ENCODE measurements at places on chromosomes 3 and 15.
A peak's percentile ranks its signal among the peaks of the same experiment; 100 is the strongest.

GRCh38 chr3:87792534-87793336 is 266.1 kb downstream of the CGGBP1 start:
- no peak for DNase-seq

GRCh38 chr3:98185180-98185579 is 18.7 kb downstream of the OR5H15 start:
- DNase-seq: no peak

DNA sequence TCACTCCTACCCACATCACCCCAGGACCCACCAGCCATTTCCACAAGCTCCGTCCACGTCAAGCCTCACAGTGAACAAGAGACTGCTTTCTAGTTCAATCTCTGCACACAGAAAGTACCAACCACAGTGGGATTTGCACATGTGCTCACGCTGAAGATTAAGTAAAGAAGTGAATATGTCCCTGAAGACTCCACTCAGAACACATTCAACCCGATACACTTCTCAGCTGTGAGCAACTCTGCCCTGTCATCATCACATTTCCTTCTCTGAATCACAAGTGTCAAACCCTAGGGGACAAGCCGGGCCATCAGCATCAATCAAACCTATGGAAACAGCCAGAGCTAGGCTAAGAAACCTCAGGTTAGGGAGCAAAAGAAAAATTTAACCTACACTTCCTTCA is 1.9 kb downstream of the STIMATE start:
- no peak for DNase-seq

DNA sequence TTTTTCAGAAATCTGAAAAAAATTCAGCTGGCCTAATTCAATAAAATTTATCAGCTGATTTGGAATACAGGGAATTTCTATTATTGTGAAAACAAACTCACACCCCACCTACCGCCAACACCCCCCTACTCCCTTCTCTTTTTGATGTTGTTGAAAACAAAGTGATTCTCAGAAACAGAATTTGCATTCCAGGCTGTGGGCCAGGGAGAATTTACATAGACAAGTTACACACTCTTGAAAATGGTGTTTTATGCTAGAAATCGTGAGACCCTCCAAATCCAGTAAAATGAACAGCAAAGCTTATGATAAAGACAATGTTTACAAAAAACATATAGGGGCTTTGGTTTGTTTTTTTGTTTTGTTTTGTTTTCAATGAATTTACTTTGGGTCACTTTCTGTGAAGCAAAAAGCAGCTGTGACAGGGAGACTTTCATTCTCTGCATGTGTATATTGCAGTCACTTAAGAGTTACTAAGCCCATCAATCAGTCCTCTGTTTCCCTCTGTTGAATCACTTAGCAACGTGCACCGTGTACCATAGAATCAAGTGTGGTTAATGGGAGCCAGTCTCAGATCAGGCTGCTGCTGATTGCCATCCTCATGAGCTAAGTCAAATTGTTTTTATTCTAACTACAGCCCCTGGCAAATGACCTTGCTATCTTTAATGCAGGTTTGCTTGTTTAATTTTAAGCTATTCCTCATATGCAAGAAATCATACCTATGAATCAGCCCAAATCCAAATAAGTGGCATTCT is 159.8 kb downstream of the ALCAM start:
- DNase-seq: no peak

GRCh38 chr3:65851827-65852226 is 186.9 kb downstream of the MAGI1 start:
- DNase-seq: no peak

GRCh38 chr3:140580746-140581145 is 97.1 kb upstream of the TRIM42 start:
- DNase-seq: no peak

GRCh38 chr3:19114461-19114860 is 33.8 kb upstream of the KCNH8 start:
- DNase-seq: no peak

- DNase-seq: no peak
These were observed 10.3 kb downstream of the BCL2A1 start for GRCh38 chr15:79960502-79961212.

DNA sequence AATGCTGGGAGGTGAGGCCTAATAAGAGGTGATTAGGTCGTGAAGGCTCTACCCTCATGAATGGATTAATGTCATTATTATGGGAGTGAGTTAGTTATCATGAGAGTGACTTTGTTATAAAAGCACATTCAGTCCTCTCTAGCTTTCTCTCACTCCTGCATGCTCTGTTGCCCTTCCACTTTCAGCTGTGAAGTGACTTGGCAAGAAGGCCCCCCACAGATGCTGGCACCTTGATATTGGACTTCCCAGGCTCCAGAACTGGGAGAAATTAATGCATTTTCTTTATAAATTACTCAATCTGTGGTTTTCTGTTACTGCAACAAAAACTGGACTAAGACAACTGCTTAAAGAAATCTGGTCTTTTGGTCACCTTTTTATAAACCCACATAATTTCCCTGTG is 144.3 kb downstream of the FBN1 start:
- DNase-seq: no peak

GRCh38 chr3:44516230-44516629 is 38.8 kb upstream of the ZNF445 start:
- DNase-seq: no peak

GRCh38 chr15:91938136-91938535 is 84.6 kb downstream of the SLCO3A1 start:
- no peak for DNase-seq

DNA sequence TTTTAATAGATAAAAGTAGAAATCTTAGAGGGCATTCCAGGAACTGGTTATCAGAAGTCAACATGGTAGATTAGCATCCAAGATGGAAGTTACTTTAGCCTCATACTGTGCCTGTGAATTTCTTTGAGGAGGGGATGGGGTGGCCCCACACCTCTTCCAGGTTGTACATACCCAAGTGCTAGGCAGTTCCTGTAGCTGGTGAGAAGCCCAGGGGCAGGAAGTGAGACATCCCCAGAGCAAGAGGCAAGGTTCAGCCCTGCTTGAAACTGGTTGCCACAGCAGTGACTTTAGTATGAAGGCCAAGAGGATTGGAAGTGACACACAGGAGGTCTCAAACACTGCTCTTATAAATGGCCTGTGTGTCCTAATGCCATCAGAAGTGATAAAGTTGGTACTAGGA is 11.9 kb downstream of the GTPBP8 start:
- no peak for DNase-seq

DNA sequence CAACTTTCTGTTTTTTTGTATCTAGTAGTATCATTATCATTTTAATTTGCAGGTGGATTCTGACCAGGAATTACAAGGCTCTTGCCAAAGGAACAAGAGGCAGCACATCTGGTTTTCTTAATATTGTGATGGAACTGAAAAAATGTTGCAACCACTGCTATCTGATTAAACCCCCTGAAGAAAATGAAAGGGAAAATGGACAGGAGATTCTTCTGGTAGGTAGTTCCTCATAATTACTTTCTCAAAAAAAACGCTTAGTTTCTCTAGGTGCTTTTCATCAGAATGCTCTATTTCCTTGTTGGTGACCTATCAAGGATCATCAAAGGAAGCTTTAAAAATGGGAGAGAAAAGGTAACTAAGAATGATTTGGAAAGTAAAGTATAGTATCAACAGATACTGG is 71.6 kb downstream of the CHD2 start:
- no peak for DNase-seq

GRCh38 chr3:124360563-124360962 is 368.6 kb upstream of the ROPN1 start:
- DNase-seq: no peak

DNA sequence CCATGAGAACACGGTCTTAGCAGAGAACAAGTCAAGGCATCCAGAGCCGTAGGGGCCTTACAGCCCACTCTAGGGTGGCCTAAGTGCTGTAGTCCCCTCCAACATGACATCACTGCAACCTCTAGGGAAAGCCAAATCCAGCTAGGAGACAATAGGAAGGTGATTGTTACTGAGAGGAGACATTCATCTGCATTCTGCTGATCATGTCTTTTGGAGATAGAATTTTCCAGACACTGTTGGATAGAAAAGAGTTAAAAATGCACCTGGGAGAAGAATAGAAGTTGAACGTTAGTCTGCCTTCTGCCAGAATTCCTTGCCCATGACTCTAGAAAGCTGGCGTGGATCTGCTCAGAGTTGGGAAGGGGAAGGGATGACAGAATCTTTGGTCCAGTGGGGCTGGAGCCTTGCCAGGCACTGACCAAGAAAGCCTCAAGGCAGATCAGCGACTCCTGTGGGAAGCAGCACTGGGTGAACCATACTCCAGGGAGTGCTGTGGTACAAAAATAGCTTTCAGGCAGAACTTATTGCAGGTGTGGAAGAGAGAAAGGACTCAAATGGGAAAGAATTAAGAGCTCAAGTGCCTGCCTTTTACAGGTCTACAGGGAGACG is 44.8 kb upstream of the RAF1 start:
- DNase-seq: peak; percentile 65

DNA sequence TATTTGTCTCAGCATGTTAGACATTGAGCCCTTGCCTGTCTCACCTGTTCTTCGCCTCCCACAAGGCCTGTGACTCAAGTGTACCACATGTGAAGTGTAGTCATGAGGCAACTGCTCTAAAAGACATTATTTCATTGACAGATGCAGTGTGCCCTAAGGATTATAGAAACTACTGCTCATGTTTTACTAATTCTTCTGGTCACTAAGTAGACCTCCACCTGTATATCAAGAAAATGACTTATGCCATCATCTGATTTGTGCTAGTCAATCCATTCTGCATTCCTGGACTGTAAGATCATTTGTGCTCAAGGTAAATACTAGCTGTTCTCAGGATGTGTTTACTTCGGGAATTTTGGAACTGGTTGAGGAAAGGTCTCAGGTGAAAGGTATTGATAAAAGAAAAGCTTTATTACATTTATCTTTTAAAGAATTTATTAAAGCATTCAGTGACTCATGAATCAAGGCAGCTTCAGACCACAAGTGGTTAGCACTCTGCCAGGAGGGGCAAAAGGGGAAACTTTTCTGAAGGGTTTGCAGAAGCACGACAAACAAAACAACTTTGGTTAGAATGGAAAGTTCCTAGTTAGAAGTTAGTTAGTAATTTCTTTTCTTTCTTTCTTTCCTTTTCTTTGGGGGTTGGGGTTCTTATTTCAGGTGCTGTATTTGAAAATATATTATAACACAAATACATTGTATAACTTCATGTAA is 465.3 kb upstream of the CBLB start:
- peak; percentile 56 for DNase-seq

DNA sequence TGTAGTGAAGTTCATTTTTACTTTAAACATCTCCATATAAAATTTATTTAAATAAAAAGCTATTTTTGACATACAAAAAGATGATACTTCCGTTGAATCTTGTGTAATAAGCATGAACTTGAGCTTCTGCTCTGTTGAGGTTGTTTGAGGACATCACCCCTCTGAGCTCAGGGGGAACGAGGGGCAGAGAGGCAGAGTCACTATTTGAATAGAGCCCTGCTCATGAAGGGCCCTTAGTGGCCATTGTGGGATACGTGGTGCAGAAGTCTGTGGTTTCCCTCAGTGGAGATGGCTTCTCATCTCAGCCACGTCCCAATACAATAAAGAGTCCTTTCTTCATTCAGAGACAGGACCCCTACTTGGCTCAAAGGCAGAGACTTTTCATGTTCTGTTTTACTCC is 10.6 kb downstream of the CEMIP start:
- DNase-seq: no peak

DNA sequence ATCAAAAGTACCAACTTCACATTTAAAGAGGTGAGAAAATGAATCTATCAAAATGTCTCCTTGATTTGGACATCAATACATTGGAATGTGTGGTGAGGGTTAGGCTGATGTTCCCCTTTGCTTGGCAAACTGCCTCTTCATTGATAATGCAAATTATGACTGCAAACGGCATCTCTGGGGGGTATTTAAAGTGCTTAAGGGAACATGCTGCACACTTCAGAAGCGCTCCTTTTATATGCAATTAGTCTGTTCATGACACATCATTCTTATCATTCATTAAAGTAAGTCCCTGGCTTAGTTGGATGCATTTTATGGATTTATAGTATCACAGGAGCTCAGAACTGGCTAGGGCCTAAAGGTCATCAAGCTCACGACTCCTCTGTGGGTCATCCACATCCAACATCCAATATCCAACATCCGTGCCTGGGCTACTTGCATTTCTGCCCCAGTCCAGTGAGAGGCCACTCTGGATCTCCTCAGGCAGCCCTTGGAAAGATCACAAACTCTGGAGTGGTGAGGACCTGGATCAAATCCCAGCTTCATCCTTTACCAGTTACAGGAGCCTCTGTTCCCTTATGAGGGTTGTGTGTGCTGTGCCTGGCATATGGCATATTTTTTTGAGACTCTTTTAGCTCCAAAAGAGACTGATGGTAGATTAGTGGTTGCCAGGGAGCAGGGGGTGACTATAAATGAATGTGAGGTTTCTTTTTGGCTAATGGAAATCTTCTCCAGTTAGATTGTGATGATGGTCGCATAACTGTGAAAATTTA is 136.8 kb upstream of the FOXB1 start:
- no peak for DNase-seq

GRCh38 chr3:27553886-27554540 is 69.8 kb upstream of the SLC4A7 start:
- no peak for DNase-seq

DNA sequence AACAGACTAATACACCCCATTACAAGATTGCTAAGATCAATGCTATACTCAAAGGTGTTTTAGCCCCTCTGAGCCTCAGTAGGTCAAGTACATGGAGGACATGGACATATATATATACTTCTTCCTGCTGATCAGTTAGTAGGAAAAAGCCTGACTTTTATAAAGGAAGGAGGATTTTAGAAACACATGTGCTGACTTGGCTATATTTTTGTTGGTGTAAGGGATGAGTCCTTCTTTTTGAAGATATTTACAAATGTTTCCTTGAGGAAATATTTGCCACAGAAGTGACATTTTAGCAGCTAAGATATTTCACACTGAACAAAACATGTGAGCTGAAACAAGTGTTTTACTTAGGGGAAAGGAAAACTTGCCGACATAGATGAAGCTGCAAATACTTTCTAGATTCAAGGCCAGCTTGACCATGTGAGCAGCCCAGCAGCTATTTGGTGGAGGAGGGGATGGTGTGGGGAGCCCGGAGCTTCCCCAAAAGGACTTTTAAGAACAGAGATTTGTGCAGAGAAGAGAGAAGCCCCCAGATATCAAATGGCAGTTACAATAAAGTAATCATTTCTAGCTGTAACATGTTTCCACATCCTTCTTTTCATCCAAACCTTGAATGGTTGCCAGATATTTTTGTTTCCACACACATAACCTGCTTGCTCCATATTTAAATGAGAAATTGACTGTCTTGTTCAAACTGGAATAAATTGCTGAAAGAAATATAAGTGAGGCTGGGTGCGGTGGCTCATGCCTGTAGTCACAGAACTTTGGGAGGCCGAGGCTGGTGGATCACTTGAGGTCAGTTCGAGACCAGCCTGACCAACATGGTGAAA is 111.7 kb upstream of the NR2F2 start:
- DNase-seq: no peak

- DNase-seq: no peak
These were observed 3.7 kb downstream of the ISL2 start for GRCh38 chr15:76340198-76340802.

DNA sequence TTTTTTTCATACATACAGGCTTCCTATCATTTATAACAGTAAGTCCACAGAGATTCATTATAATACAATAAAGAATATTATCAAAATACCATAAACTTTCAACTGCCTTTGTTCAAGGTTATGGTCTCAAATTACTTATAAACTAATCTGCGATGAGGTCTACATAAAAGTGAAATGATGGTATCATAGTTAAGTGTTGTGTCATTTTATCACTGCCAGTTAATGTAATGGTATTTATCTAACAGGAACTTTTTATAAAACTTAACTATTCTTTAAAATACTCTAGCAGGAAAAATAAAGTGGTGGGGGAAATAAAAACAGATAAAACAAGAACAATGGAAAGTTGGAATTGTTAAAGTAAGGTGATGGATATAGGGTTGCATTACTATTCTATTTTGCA is 153.1 kb downstream of the OSBPL10 start:
- no peak for DNase-seq

All from stromal cell of bone marrow (primary cell).